ENCODE measurements at places on chromosomes 4 and X. TPM values are rescaled to one million over a fixed set of nuclear protein-coding genes. Genes with fewer than 3 reads are reported as not detected.

Gene ARSH
- total RNA-seq = not detected

Gene MAMLD1
- total RNA-seq = 0.73 TPM

Gene LAGE3
- not detected for total RNA-seq

Gene FGD1
- total RNA-seq = 5.4 TPM

GRCh38 chr4:40685300-40685699, 55.6 kb upstream of the RBM47 start:
- H3K4me3 ChIP-seq = no peak overlapping the region
- no peak for DNase-seq
- H3K27me3 ChIP-seq = no peaks in the 10 kb centered on the region
- H3K27ac ChIP-seq = no peak overlapping the region

- H3K27me3 ChIP-seq = no peaks in the 10 kb centered on the region
- H3K4me1 ChIP-seq = no peaks in the 10 kb centered on the region
- H3K27ac ChIP-seq = no peak overlapping the region
Observed at GRCh38 chr4:142535009-142535408, 311.1 kb downstream of the INPP4B start.

DNA sequence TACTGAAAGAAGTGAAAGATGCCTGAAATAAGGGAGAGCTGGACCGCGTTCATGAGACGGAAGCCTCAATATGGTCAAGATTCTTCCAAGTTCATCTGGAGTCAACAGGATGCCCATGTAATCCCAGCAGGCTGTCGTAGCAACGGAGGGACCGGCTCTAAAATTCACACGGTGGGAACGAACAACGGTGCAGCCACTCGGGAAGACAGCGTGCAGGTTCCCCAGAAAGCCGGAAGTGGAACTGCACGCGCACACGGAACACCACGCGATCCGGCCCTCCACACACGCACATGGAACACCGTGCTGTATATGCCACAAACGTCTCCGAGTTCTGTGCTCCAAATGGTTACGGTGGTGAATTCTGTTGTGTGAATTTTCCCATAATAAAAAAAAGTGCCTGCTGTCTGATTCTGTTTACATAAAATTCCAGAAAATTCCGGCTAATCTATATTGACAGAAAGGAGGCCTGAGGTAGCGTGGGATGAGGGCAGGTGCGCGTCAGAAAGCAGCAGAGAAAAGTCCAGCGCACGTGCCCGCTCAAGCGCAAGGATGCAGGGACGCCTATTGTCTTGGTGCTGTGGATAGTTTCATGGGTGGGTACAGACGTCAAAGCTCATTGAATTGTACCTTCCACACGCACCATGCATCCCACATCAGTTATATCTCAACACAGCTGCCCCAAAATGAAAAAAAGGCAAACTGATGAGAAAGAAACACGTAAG, 31.2 kb downstream of the PPP2R3B start:
- no peak overlapping the region for H3K27ac ChIP-seq
- no peak overlapping the region for H3K4me3 ChIP-seq
- no peaks in the 10 kb centered on the region for H3K4me1 ChIP-seq

GRCh38 chr4:121778991-121779628, 14.1 kb upstream of the SMIM43 start:
- DNase-seq = no peak
- H3K27ac ChIP-seq = no peak overlapping the region
- H3K4me3 ChIP-seq = no peak overlapping the region

DNA sequence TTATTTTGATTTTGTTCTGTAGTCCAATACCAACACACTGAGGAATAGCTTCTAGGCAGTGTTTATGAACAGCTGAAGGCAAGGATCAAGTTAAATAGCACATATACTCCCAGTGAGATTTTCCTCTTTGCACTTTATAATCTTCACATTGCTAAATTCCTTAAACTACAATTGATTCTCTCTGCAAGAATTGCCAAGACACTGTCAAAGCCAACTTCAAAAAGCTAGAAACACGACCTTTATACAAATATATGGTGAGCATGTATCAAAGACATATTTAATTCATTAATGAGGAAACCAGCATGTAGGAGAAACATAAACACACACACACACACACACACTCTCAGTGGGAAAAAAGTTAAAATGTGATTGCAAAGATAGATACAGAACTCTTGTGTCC, 86.4 kb upstream of the FAM9C start:
- no peak for DNase-seq
- no peaks in the 10 kb centered on the region for H3K36me3 ChIP-seq
- H3K27ac ChIP-seq = no peak overlapping the region
- peaks cover 14% of the 10 kb centered on the region for H3K4me1 ChIP-seq

DNA sequence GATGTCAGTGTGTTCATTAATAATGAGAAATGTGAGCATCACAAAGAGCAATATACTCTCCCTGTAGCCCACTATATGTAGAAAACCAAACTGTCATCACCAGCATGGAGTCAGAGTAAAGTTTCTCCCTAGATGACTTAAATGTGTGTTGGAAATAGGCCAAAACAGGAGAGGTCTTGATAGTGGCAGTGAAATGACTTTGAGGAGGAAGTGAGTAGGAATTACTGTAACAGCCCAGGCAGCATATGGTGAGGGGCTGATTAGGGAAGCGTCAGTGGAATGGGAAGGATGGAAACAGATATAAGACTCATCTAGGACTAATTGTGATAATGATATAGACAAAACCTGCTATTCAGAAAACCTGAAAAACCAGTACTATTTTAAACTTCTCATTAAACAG, 83.9 kb downstream of the ATXN3L start:
- no peak overlapping the region for H3K4me3 ChIP-seq
- H3K36me3 ChIP-seq = no peaks in the 10 kb centered on the region
- H3K27ac ChIP-seq = no peak overlapping the region

GRCh38 chrX:65926095-65927019, 113.5 kb downstream of the VSIG4 start:
- peak; percentile 25 for DNase-seq
- H3K36me3 ChIP-seq = no peaks in the 10 kb centered on the region
- no peak overlapping the region for H3K4me3 ChIP-seq
- no peaks in the 10 kb centered on the region for H3K27me3 ChIP-seq
